Activated CD4-positive, CD25-positive, alpha-beta regulatory T cell treated with anti-CD3 and anti-CD28 coated beads, Interleukin-2, amount 50 U/mL, for 24 hours (primary cell): ENCODE measurements at places on chromosomes 16 and 17.

DNA sequence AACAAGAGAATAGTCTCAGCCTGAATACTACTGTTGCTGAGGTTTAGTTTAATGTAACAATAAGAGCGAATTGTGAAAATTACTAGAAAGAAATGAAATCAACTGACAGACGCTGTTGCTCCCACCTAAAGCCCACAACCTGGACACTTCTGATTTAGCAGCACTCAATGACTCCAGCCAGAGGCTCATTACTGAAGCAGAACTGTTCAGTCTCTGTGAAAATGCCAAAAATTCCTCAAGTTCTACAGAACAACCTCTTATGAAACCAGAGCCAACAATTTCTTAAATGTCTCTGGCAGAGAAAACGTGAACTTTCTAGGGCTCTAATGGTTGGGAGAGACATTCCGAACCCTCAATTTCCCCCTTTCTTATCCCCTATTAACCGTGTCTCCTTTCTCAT, 9.9 kb downstream of the PSME3IP1 start:
- no peak for ATAC-seq

DNA sequence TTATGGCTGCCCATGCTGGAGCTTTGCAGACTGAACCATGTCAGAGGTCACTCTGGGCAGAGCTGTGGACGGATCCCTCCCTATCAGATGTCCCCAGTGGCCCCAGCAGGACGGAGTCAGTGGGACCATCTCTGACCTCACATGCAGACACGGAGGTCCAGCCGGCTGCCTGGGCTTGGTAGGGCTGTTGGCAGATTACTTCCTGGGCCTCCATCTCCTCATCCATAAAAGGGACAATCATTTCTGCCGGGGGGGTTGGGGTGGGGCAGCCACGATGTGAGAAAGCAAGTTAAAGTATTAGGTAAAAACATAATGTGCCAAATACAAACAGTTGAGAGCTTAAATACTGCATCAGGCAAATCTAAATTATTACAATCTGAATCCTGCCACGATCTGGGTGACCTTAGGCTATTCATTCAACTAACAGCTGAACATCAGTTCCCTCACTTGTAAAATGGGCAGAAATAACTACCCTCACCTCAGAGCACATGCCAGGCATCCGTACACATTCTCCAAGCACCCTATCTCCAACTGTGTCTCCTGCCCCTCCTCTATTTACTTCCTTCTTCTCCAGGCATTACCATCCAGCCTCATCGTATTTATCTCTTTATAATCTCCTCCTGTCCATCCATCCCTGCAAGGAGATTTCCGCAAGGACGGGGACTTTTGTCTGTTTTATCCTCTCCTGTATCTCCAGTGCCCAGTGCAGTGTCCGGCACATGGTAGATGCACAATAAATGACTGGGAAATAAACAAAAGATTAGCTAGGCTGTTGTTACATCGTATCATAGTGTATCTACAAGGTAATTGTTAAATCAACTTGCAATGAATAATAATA, 192.3 kb upstream of the FOXF1 start:
- peak; percentile 27 for ATAC-seq

GRCh38 chr17:61981323-61981722, 53.5 kb upstream of the INTS2 start:
- ATAC-seq = no peak

- ATAC-seq = no peak
Observed at GRCh38 chr17:10622617-10623485, 34.3 kb downstream of the MYH3 start.

DNA sequence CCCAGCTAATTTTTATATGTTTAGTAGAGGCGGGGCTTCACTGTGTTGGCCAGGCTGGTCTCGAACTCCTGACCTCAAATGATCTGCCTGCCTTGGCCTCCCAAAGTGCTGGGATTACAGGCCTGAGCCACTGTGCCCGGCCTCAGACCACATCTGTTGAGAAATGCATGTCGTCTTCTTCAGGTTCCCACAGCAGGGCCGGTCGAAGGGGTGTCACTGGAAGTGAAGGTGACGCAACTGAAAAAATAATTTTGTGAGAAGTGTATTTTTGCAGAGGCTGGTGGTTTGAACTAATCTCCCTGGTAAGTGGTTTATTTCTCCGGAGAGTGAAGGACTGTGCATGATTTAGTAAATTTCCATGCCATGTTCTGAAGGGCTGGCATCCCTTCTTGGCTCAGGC, 33.4 kb upstream of the IL34 start:
- no peak for ATAC-seq

GRCh38 chr17:18182978-18183333, 672 bp upstream of the ALKBH5 start:
- ATAC-seq = peak; percentile 50

DNA sequence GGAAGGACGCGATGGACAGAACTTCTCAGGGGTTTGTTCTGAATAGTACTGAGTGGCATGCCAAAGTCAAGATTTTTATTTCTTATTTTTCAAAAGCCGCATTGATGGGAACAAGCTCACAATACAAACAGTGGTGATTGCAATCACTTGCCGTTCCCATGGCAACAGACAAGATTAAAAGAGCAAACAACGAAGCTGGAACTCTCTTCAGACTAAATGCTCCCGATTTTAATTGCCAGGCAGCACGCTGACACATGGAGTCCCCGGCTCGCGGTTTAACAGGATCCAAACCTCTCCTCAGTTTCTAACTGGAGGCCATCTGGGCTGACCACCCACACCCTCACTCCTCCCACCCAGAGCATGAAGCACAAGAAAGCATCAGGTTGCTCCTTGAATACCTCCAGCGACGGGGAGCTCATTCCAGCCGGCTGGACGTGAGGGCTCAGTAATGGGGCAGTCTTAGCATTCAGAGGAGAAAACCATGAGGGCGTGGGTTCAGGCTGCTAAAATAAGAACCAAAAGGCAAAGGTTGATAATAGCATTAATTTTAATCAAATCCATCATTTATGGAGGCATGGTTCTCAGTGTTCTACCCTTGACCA, 41.5 kb downstream of the AIPL1 start:
- no peak for ATAC-seq

- no peak for ATAC-seq
Observed at GRCh38 chr16:24598777-24599437, 59.5 kb downstream of the RBBP6 start.

- ATAC-seq = no peak
Observed at GRCh38 chr16:56606071-56606475, 2.3 kb upstream of the MT2A start.

DNA sequence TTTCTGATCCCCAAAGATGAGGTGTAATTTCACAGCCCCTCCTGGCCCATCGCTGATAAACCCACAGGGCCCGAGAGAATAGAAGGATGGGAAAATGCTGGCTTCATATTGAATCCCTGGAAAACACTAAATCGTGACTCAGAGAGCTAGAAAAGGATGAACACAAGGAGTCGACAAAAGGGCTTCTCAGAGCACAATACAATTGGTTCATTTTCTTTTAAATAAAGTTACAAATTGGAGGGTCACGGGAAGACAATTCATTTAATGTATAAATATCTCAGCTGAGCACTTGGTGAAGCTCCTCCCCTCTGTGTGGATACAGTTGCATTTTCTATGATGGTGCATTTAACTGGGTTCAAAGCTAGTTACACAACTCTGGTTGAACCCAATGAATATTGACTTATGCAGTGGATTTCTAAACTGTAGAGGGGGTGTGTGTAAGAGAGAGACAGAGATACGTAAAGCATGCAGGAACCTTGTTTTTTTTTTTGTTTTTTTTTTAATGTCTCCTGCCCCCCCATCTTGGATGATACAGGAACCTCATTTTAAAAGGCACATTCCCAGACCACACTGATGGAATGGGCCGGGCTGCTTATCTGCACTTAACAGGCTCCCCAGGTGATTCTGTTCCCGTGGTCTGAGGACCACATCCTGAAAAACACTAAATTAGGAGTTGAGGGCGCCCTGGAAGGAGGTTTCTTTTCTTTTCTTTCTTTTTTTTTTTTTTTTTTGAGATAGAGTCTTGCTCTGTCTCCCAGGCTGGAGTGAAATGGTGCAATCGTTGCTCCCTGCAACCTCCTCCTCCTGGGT, 14.1 kb downstream of the TTYH2 start:
- no peak for ATAC-seq

- no peak for ATAC-seq
Observed at GRCh38 chr17:21508211-21508610, 132.1 kb downstream of the KCNJ12 start.

- no peak for ATAC-seq
Observed at GRCh38 chr17:52032454-52032853, 126.1 kb downstream of the CA10 start.

GRCh38 chr17:42460371-42460770, 1.7 kb downstream of the ATP6V0A1 start:
- ATAC-seq = no peak

- ATAC-seq = no peak
Observed at GRCh38 chr17:72592967-72593325, 472.1 kb downstream of the SOX9 start.

DNA sequence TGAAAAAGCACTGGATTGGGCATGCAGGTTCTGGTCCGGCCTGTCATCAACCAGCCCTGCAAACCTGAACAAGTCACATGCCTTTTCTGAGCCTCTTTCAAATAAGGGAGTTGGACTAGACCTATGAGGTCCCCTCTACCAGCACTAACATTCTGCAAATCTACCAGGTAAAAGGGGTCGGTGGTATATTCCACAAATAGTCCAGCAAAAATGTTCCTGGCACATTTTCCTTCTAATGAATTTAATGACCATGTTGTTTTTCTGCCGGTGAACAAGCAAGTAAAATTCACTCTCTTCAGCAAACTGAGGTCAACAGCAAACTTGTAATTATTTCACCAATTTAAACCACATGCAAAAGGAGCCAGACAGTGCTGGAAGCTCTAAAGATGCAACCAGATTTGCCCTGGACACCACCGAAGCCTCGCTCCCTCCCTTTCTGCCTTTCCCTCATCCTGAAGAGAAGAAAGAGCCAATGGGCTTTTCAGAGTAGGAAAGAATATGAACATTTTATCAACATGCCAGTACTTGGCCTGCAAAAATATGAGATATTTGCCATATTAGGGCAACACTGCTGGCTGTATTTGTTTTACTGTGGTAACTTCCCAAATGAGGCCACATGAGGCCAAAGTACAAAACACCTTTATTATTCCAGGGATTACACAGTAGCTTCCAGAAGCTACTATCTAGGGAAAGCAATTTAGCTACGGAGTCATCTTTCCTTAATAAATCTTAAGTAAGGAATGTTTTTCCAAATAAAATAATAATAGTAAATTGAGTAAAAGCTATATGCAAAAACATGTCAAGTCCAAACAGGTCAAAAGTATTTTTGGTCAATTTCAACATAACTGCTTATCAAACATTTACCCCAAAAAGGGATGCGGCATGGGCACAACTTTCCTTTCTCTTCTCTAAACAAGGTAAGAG, 45.0 kb downstream of the USP31 start:
- ATAC-seq = no peak

DNA sequence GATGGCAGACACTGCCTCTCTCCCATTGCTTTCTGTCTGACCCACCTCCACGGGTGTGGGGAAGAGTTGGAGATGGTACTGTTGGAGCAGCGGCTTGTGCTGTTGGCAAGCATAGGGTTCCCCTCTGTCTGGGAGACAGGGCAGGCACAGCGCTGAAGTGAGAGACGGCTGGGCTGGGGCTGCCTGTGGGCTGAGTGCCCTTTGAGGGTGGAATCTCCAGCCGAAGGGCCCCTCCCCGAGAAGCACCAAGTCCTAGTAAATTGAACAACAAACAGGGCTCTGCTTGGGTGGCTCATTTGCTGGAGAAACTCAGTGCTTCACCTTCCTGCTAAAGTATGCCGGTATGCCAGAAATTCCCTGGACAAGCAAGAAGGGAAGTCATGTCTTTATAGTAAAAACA, 79.7 kb downstream of the KSR1 start:
- ATAC-seq = no peak

DNA sequence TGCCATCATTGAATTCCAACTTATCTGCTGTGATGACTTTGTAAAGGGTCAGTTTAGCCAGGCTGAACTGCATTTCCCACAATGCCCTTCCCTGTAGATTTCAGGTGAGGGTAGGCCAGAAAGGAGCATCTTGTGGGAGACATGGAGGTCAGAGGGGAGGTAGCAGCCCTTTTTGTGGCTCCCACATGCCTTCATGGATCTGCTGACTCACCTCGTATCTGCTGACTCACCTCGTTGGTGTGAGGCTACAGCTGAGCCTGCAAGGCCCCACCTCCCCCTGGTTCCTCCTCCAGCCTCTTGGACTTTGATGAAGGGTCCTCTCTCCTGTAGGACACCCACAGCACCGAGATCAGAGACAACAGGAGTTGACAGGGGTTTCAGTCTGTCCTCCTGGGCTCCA, 102.5 kb downstream of the SALL1 start:
- no peak for ATAC-seq

- no peak for ATAC-seq
Observed at GRCh38 chr16:85018529-85019236, 7.3 kb upstream of the ZDHHC7 start.

GRCh38 chr17:39740357-39741111, 2.8 kb downstream of the GRB7 start:
- ATAC-seq = no peak

DNA sequence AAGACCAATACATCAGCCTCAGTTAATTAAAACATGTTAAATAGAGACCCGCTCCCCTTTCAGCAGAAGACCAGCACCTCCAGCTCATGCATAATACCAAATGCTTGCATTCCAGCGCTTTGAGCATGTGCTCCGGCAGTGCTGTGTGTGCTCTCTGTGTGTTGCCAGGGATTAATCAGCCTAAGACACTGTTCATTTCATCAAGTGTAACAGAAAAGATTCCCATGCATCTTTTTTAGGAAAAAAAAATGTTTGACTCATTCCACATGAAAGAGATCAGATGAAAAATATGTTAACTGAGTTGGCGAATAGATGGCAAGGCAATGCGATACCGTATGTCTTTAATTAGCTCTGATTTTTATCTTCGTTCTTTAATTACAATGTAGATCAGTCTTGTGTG, 187.6 kb downstream of the RPTOR start:
- ATAC-seq = no peak

DNA sequence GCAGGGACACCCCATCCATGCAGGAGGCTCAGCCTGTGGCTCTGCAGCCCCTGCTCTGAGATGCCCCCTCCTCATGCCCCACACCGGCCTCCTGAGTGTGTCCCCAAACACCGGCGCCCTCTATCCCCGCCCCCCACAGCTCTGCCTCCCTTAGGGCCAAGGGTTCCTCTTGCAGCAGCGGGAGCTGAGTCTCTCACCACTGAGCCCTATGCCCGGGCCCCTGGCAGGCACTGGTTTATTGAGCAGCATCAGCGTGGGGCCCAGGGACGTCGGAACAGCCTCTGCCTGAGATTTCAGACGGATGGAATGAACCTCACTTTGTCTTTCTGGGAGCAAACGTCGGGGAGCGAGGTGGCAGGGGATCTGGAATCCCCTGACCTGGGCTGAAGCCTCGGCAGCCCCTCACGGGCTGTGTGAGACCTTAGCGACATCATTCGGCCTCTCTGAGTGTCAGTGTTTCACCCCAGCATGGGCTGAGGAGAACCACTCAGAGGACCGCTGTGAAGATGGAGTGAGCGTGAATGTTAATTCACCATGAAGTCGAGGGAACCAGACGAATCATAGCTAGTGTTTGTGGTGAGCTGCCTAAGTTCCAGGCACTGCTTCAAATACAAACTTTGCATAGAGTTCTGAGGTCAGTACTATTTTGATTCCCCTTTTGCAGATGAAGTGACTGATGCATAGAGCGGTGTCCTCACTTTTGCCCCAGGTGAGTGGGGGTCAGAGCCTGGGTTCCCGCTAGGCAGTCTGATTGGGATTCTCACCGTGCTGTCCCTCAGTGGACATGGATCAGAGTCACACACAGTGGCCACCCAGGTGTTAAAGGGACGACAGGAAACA, 5.3 kb upstream of the C16orf74 start:
- peak; percentile 39 for ATAC-seq

- no peak for ATAC-seq
Observed at GRCh38 chr17:30316736-30317135, 17.1 kb downstream of the TMIGD1 start.
